Colonic mucosa (tissue), 4 donors: ENCODE measurements at places on chromosomes 7 and 10. TPM values are rescaled to one million over a fixed set of nuclear protein-coding genes. Genes with fewer than 3 reads are reported as not detected.

CYP3A4 gene
- 1.4 TPM for total RNA-seq

GIMAP1 gene
- 1.6 TPM for total RNA-seq

SSC4D gene
- 0.45 TPM for total RNA-seq

TRIM50 gene
- not detected for total RNA-seq

SPAM1 gene
- not detected for total RNA-seq

NPSR1 gene
- not detected for total RNA-seq

AQP1 gene
- 33.9 TPM for total RNA-seq

- no peak overlapping the region for H3K27ac ChIP-seq
- H3K4me1 ChIP-seq: no peaks in the 10 kb centered on the region
- H3K27me3 ChIP-seq: no peaks in the 10 kb centered on the region
- DNase-seq: no peak
These were observed 732 bp upstream of the LRRC18 start for GRCh38 chr10:48940372-48940771.

DNA sequence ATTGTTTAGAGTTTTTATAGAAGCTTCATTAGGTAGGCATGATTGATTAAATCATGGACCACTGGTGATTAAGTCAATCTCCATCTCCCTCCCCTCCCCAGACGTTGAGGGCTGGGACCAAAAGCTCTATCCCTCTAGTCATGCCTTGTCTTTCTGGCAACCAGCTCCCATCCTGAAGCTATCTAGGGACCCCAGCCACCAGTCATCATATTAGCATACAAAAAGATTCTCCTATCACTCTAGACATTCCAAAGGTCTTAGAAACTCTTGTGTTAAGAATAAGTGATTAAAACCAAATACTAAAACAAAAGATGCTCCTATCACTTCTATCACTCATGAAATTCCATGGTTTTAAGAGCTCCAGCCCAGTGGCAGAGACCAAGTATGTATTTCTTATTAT lies 178.2 kb downstream of the RAPGEF5 start:
- DNase-seq: no peak
- no peaks in the 10 kb centered on the region for H3K36me3 ChIP-seq
- no peaks in the 10 kb centered on the region for H3K27me3 ChIP-seq
- H3K4me3 ChIP-seq: no peak overlapping the region
- H3K4me1 ChIP-seq: no peaks in the 10 kb centered on the region

DNA sequence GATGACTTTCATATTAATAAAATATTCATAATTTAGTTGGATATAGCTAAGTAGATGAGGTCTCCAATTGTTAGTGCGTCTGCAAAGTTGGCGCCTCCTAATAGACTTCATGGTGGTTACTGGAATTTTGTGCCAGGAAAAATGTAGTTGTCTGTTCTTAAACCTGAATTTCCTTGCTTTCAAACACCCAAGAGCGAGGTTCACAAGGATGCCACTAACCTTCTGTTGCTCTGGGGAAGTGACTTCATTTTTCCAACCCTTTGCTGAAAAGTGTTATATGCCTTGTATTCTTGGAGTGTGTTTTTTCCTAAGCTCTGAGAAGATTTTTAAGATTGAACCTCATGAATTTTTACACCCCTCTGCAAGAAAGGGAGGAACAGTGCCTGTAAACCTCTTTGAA lies 98.9 kb upstream of the GLCCI1 start:
- no peaks in the 10 kb centered on the region for H3K4me1 ChIP-seq
- H3K36me3 ChIP-seq: no peaks in the 10 kb centered on the region
- H3K27ac ChIP-seq: no peak overlapping the region
- DNase-seq: no peak
- no peaks in the 10 kb centered on the region for H3K27me3 ChIP-seq
- no peak overlapping the region for H3K4me3 ChIP-seq

DNA sequence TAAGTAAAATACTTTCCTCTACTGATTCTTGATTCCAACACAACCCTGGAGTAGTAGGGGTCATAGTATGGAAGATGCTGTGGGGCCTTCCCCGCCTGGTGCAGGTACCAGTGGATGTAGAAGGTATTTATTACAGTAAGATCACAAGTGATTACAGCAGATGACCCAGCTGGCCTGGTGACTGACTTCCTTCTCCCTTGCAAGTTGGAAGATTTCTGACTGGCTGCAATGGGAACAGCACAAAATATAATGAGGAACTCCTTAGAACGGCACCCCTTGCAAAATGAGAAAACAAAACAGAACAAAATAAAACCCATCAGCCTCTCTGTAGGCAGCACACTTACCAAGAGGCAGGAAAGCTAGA lies 61.7 kb upstream of the TARP start:
- no peak overlapping the region for H3K4me3 ChIP-seq
- H3K36me3 ChIP-seq: no peaks in the 10 kb centered on the region
- H3K27me3 ChIP-seq: no peaks in the 10 kb centered on the region
- no peaks in the 10 kb centered on the region for H3K4me1 ChIP-seq
- peak overlapping the region; percentile 11 for H3K27ac ChIP-seq
- DNase-seq: no peak

DNA sequence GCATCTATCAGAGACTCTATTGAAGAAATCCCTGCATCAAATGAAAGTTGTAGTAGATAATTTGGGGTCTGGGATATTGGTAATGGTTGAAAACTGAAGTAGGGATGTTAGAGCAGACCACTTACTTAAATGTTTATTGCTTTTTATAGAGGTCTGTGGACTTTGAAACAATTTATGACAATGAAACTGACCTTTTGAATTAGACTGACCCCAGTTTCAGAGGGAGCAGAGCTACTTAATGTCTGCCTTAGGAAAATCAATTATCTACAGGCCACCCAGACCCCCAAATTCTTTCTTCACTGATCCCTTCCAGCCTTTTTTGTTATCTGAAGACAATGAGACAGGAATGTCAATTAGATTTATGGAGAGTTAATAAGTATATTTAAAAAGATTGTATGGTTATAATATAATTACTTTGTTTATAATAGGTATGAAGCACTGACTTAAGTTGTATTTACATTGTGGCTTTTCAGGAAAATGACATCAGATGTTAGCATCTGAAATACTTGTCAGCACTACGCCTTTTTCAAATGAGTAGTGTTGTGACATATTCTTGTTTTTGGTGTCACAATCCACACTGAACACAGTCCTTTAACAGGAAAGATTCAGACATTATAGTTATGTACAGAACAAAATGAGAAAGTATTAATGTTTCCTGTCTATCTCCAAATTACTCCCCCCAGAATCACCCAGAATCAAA lies 13.9 kb downstream of the MGAM2 start:
- H3K4me3 ChIP-seq: no peak overlapping the region
- DNase-seq: no peak
- H3K27ac ChIP-seq: no peak overlapping the region
- H3K36me3 ChIP-seq: no peaks in the 10 kb centered on the region

DNA sequence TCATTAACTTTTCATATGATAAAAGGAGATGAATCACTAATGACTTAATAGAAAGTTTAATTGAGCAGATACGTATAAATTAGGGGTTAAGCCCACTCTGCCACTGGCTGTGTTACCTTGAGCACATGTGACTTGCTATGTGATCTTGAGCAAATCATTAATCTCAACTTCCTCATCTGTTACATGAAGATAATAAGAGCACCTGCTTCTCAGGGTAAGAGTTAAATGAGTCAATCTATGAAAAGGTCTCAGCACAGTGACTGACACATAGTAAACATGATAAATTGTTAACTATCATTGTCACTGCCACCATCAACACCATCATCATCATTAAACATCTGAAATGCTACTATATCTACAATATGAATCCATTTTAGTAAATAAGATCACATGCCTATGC lies 110.8 kb downstream of the TPK1 start:
- no peak for DNase-seq
- H3K27me3 ChIP-seq: no peaks in the 10 kb centered on the region
- H3K4me1 ChIP-seq: no peaks in the 10 kb centered on the region
- no peak overlapping the region for H3K27ac ChIP-seq
- H3K36me3 ChIP-seq: no peaks in the 10 kb centered on the region

DNA sequence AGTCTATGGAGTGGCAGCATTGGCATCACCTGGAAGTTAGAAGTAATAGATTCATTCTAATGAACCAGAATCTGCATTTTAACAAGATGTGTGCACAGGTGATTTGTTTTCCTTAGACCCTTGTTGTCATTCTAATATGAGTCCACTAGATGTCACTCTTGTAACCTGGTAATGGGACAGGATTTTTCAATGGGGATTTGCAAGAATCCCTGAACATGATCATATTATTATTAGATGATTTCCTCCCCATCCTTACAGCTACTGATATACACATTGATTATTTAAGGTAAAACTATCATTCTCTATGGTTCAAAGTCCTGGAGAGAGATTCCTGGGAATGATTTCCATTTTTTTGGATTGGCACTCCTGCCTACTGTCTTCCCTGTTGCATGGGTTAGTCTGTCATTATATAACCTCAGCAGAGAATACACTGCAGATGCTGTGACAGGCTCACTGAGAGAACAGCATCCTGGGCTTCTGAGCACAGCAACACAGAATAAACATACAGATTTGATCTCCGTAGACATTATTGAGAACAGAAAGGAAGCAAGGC lies 194.9 kb downstream of the SUGCT start:
- DNase-seq: no peak
- no peak overlapping the region for H3K4me3 ChIP-seq
- H3K27me3 ChIP-seq: no peaks in the 10 kb centered on the region

- DNase-seq: no peak
- H3K36me3 ChIP-seq: no peaks in the 10 kb centered on the region
- no peaks in the 10 kb centered on the region for H3K27me3 ChIP-seq
- peak overlapping the region; percentile 64 for H3K27ac ChIP-seq
- no peaks in the 10 kb centered on the region for H3K4me1 ChIP-seq
- no peak overlapping the region for H3K4me3 ChIP-seq
These were observed 3.8 kb downstream of the GRK5 start for GRCh38 chr10:119211176-119211575.

GRCh38 chr10:84294766-84295447 lies 33.5 kb upstream of the CCSER2 start:
- H3K27me3 ChIP-seq: no peaks in the 10 kb centered on the region
- H3K4me3 ChIP-seq: no peak overlapping the region
- H3K27ac ChIP-seq: no peak overlapping the region
- DNase-seq: no peak
- no peaks in the 10 kb centered on the region for H3K36me3 ChIP-seq
- no peaks in the 10 kb centered on the region for H3K4me1 ChIP-seq

DNA sequence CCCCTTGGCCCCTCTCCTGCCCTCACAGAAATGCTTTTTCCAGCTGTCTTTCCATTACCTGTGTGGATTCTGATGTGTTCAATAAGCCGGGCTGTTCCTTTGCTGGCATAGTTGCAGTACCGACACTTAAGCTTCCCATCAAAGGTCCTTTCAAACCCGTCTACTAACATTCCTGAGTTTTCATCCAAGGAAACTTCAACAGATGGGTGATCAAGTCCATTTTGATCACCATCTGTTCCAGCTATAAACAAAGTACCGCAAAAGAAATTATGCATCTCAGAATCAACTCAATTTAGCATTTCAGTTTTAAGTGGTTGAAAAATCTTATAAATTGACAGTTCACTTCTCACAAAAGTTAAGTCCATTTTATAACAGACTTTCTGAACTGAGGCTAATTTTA lies 12.7 kb downstream of the IKZF5 start:
- no peak for DNase-seq
- peaks cover 7% of the 10 kb centered on the region for H3K4me1 ChIP-seq
- no peak overlapping the region for H3K4me3 ChIP-seq
- H3K36me3 ChIP-seq: peaks cover 3% of the 10 kb centered on the region
- no peak overlapping the region for H3K27ac ChIP-seq

GRCh38 chr7:114081606-114082425 lies 163.0 kb upstream of the PPP1R3A start:
- H3K36me3 ChIP-seq: no peaks in the 10 kb centered on the region
- peak; percentile 40 for DNase-seq
- H3K27me3 ChIP-seq: no peaks in the 10 kb centered on the region
- H3K4me3 ChIP-seq: peak overlapping the region; percentile 56

DNA sequence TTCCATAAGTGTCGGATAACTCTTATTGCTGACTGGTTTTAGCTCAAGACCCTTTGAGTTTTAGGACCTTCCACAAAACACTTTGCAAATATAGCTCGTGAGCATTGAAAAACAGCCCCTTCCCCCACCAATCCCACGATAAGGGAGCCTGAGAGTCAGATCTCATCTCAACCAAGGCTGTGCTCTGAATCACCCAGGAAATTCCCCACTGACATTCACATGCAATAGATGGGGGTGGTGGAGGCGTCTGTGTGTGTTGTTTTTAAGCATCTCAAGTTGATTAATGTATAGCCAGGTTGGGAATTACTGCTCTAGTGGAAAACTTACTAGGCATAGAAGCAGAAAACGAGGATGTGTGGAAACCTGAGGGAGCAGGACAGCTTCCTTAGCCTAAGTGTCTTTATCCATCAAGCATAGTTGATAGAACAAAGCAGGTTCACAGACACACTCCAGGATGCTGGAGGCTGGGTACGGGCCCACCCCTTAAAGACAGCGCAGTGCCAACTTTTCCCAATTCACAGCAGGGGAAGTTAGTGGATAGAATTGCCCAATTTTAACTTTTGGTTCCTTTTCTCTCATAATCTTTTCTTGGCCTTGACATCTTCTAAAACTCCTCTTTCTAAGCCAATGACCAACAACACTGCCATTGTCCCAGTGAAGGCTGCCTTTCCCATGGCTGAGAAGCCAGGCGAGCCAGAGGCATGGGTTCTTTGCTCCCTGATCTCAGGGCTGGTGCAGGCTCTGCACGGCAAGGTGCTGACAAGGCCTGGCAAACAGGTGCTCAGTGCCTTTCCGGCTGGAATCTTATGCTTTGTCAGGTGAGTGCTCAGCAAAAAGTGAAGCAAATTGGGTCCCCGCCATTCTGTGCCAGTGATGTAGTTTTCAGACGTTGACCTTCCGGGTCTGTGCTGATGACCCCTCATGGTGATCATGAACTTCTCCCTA lies 98.5 kb upstream of the INSIG1 start:
- DNase-seq: no peak
- no peaks in the 10 kb centered on the region for H3K36me3 ChIP-seq
- H3K4me3 ChIP-seq: no peak overlapping the region
- H3K27ac ChIP-seq: no peak overlapping the region
- H3K4me1 ChIP-seq: no peaks in the 10 kb centered on the region

- no peak for DNase-seq
- no peak overlapping the region for H3K4me3 ChIP-seq
- H3K4me1 ChIP-seq: no peaks in the 10 kb centered on the region
- H3K36me3 ChIP-seq: no peaks in the 10 kb centered on the region
These were observed 124.4 kb downstream of the PIP4K2A start for GRCh38 chr10:22589851-22590514.

GRCh38 chr7:51335057-51335456 lies 18.4 kb upstream of the COBL start:
- no peak for DNase-seq
- no peak overlapping the region for H3K27ac ChIP-seq
- no peaks in the 10 kb centered on the region for H3K27me3 ChIP-seq

- no peak overlapping the region for H3K4me3 ChIP-seq
- H3K27ac ChIP-seq: no peak overlapping the region
- DNase-seq: no peak
- H3K36me3 ChIP-seq: no peaks in the 10 kb centered on the region
These were observed 9.6 kb downstream of the EMX2 start for GRCh38 chr10:117552156-117552631.

DNA sequence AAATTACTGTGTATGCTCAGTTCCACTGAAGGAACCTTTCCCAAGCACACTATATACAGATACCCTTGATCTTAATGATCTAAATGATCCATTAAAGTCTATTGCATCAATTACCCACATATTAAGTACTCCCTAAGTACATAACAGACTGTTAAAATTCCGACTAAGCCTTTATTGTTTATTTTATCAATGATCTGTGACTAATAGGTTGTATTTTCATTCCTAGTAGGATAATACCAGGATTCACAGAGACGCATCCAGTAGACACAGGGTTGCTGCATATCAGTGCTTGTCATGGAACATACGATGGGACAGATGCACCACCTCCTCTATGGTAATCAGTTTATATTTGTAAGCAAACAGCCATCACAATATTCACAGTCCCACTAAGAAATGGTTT lies 159.6 kb upstream of the SLC26A5 start:
- no peaks in the 10 kb centered on the region for H3K27me3 ChIP-seq
- no peak overlapping the region for H3K27ac ChIP-seq
- no peak for DNase-seq
- H3K4me1 ChIP-seq: no peaks in the 10 kb centered on the region
- no peak overlapping the region for H3K4me3 ChIP-seq
